ENCODE measurements at places on chromosomes 1 and 21.
A peak's percentile ranks its signal among the peaks of the same experiment; 100 is the strongest.

DNA sequence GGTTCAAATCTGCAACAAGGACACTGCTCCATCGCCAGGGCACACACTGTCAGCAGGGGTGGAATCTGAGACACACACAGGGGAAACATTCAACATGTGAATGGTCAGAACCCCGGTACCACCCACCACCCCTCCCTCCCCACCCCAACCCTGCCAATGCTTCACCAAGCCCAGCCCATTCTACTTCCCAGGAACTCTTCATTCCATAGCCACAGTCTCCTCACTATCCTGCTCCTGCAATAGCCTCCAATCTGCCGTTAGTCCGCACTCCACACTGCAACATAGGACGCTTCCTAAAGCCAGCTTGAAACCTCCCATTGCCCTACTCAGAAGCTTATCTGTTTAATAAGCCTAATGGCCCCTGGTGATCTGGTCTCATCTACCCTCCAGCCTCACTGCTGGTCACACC lies 7.5 kb upstream of the RAB3B start:
- no peak for DNase-seq

GRCh38 chr1:41371630-41372599 lies 10.7 kb downstream of the FOXO6 start:
- peak; percentile 67 for DNase-seq

DNA sequence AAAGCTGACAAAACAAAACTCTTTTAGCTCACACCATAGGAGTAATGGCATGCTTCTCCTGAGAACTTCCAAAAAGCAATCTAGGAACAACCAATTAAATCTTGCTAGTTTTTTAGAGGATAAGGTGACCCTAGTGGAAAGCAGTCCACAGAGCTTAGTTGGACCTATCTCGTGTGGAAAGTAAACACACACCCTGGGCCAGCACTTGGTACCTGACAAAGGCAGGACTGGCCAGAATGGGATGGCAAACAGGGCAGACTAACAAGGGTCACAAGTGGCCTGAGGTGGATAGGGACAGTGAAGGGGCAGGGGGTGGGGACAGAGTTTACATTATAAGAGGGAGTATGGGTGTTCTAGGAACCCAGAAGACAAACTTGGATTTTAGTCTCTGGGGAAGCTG lies 22.0 kb downstream of the FMO4 start:
- DNase-seq: no peak

GRCh38 chr21:41632748-41633475 lies 125.0 kb upstream of the TMPRSS2 start:
- no peak for DNase-seq

- DNase-seq: no peak
Observed at GRCh38 chr1:54838565-54839180, 37.5 kb upstream of the TTC22 start.

DNA sequence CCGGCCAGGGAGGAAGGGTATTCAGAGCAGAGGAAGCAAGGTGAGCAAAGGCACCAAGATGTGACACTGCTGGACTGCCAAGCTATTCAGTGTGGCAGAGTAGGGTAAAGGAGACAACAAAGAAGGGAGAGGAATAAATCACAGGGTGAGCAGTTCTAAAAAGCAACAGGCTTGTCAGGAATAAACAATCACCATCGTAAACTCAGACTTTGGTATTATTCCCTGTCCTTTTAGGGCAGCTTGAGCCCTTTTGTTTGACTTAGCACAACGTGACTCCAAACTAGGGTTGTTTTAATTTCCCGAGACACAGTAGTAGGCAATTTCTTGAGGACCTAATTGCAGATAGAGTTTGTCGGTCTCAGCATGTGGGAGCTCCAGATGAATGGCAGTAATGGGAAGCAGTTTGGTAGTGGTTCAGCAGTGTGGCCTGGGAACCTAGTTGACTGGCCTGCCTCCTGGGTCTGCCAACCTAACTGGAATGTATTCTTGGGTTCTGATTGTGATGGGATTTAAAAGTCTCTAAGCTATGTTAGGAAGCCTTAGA lies 4.3 kb downstream of the CR1L start:
- no peak for DNase-seq

- DNase-seq: no peak
Observed at GRCh38 chr1:156359973-156360372, 9.0 kb upstream of the RHBG start.

GRCh38 chr1:234862944-234863515 lies 253.1 kb upstream of the IRF2BP2 start:
- DNase-seq: no peak

- DNase-seq: no peak
Observed at GRCh38 chr1:41238311-41238988, 3.7 kb downstream of the SCMH1 start.

- DNase-seq: peak; percentile 81
Observed at GRCh38 chr1:41240781-41241353, 1.2 kb downstream of the SCMH1 start.

- DNase-seq: no peak
Observed at GRCh38 chr1:229853751-229854150, 213.3 kb upstream of the GALNT2 start.

GRCh38 chr1:27503033-27503432 lies 13.1 kb upstream of the WASF2 start:
- no peak for DNase-seq

DNA sequence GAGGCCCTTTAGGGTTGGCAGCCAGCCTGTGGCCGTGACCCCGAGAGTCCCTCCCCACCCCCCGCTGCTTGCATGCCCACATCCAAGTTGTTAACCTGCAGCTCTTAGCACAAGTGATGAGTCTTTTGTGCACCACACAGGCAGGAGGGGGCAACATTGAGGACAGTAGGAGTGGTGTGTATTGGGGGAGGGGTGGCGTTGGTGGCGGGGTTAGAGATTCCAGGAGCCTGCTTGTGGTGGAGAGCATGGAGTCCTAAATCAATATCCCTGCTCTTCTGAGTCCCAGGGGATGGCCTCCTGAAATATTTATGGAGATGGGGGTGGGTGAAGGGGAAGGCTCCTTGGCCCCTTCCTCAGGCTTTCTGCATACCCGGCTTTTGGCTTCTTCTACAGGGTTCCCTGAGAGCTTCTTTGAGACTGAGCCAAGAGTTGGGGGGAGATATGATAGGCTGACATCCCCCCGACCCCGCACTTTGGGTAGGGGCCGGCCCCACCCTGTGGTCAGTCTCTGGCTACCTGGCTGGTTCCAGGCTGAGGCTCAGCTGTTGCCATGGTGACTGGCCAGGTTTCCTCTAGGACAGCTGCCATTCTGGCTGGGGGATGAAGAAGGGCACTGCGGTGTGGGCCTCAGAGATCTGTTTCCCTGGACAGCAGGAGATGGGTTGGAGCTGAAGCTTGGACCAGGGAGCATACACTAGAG lies 5.0 kb downstream of the CHRNB2 start:
- no peak for DNase-seq

DNA sequence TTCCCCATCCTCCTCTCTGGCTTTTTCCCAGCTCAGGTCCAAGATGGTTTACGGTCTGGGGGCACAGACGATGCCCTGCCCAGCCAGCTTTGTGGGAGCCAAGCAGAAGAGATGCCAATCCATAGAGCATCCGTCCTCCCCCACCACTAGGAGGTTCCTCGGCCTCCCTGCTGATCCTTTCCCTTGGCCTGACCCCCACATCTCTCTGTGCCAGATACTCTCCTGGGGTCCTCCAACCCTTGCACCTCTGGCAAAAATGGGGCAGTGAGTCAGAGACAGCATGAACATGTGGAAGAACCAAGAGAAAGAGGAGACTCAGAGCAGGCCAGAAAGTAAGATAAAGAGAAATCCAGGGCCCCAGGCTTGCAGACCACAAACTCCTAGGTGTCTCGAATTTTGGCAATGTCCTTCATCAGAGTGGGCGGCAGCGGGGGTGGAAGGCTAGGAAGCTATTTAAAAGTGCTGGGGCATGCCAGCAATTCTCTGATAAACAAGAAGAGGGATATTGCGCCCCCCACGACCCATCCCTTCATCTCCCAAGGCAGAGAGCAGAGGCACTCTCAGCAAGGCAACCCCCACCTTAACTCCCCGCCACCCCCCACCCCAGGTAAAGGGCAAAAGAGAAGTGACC lies 11.4 kb downstream of the BLACAT1 start:
- no peak for DNase-seq

DNA sequence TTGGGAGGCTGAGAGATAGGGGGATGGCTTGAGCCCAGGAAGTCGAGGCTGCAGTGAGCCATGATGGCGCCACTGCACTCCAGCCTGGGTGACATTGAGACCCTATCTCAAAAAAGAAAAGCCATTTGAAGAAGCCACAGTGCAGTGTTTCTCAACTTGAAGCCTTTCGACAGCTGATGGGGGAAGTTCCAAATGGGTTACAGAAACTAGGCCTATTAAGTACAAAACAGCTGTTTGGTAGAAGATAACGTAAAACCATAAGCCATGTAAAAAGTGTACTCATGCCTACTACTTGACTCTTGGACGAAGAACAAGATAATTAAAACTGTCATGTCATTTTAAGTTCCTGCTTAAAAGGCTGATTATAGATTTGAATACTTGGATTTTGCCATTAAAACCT lies 16.6 kb downstream of the COPA start:
- peak; percentile 3 for DNase-seq

DNA sequence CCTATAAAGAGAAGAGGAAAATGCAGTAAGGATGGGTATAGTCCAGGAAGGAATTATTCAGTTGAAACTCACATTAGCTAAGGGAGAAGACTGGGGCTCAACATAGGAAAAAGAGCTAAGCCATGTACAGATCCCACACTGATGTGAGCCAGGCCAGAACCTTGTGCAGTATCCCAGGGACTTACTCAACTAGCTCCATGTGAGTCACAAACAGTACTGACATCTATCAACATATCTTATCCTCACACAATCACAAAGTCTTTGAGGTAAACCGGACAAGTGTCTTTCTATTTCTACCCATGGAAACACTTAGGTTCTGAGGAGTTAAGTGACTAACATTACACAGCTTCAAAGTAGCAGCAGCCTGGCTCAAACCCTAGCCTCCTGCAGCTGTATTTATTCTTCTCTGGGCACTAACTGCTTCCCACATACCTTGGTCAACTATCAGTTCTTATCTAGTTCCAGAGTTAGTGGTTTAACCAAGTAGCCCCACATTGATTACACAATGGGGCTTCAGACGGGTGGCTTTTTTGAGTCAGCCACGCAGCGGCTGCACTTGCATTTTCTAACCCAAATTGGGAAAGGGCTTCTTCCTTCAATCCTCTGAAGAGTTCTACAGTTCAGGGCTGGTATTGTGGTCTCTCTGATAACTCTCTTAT lies 9.5 kb downstream of the CD5L start:
- DNase-seq: peak; percentile 84

DNA sequence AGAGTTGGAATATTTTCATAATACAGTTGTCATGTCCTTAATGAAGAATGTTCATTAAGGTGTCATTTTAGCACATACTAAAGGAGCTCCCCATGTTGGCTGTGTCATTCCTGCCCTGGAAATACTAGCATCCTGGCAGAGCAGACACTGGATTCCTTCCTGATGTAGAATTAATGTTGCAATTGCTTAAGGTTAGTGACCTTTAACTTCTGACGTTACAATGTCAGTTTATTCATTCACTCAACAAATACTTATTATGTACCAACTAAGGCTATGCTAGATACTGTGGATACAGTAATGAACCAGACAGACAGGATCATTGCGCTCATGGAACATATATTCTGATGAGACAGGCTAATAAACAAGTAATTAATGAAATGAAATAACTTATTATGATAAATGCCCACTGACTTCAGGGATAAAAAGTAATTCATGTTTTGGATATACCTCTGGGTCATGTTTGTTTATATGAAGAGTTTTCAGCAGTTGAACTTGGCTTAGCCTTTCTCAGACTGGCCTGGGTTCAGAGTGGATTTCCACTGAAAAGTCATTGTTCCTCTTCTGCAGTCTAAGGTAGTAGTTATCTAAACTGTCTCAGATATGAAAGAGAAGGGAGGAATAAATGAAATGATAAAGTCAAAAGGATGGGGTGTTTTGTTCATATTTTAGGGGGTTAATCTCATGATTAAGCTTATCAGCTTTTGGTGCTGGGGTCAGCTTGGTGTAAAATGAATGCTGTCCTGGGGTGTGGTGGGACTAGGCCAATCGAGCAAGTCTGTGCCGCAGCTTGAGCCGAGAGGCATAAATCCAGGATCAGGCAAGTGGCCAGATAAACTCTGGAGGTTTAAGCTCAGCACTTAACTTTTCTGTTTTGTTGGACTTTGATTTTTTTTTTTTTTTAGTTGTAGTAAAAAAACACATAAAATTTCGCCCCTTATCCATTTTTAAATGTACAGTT lies 43.3 kb upstream of the KCNQ4 start:
- DNase-seq: no peak

- no peak for DNase-seq
Observed at GRCh38 chr1:68544651-68545050, 47.8 kb upstream of the DEPDC1 start.

DNA sequence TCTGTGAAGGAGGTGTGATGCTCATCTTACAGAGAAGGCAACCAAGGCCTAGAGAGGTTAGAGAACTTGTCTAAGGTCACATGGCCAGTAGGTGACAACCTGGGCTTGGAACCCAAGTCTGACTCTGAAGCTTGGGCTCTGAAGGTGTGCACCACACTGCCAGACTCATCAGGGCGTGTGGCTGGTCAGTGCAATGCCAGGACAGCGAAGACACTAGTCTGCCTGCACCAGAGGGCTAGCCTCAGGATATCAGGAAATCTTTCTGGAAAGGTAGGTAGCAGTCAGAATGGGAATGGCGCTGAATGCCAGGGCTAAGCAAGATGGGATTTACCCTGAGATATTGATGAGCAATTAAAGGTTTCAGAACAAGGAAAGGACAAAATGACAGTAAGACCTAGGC lies 34.9 kb downstream of the ELK4 start:
- DNase-seq: no peak

Measured in NB4 (cell line).